Activated T-helper 17 cell treated with anti-CD3 and anti-CD28 coated beads, Interleukin-2, amount 50 U/mL, for 72 hours (primary cell): ENCODE measurements at places on chromosomes 11 and 22.

GRCh38 chr22:32075997-32076760 lies 33.1 kb downstream of the SLC5A1 start:
- no peak for ATAC-seq

GRCh38 chr11:576811-577610 lies 741 bp downstream of the PHRF1 start:
- ATAC-seq: no peak

GRCh38 chr11:114172871-114173444 lies 113.4 kb downstream of the ZBTB16 start:
- peak; percentile 54 for ATAC-seq

GRCh38 chr11:131038597-131038996 lies 122.3 kb upstream of the SNX19 start:
- no peak for ATAC-seq

DNA sequence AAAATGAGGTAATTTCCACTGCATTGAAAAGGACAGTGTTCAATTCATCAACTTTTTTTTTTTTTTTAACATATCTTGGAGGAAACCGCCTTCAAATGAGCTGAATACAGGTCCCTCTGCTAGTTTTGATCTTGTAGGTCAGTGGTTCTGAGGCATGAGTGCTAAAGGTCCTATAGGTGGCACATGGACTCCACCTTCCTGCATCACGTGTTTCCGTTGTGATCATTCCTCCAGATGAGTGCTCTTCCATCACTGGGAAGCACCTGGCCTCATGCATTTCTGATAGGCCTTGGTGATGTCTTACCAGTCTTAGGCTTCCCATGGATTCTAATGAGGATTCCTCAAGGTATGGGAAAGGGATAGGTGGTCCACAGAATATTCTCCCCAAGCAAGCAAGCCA lies 37.8 kb downstream of the FDX1 start:
- no peak for ATAC-seq

DNA sequence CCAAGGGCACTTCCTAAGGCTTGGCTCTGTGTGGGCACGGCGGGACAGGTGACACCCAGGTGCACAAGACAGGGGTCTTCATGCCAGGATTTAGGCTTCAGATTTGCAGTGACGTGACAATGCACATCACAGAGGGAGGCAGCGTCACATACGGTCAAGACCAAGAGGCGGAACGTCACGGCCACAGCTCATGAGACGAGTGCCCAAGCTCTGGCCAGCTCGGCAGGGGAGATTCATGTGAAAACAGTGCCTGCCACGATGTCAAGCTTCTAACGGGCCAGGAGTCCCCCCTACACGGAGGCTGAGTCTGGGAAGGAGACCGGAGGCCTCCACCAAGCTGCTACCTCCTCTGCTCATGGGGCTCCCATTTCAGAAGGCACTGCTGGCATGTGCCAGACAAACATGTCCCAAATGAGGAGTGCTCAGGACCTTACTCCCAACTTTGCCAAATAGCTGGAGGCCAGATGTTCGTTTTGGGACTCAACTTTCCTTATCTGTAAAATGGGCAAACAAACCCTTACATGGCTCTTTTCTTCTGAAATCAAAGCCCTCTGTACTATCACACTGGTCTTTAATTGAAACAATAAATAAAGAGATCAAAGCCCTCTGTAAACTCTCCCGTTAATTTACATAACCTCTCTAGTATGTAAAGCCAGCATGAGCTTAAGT lies 16.6 kb downstream of the VPS37C start:
- ATAC-seq: no peak

- no peak for ATAC-seq
Observed at GRCh38 chr11:113839842-113840241, 35.5 kb downstream of the USP28 start.

- ATAC-seq: no peak
Observed at GRCh38 chr11:64629796-64630562, 39.0 kb downstream of the SLC22A12 start.

DNA sequence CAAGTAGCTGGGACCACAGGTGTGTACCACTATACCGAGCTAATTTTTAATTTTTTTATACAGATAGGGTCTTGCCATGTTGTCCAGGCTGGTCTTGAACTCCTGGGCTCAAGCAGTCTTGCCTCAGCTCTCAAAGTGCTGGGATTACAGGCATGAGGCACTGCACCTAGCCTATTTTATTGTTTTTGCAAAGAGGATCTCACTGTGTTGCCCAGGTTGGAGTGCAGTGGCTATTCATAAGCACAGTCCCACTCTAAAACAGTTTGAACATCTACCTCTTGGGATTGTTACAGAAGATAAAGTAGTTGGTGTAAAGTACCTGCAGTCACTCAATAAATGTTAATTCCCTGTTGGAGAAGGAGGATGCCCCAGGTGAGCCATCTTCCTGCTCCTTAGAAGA lies 29.1 kb downstream of the XRCC6 start:
- no peak for ATAC-seq

DNA sequence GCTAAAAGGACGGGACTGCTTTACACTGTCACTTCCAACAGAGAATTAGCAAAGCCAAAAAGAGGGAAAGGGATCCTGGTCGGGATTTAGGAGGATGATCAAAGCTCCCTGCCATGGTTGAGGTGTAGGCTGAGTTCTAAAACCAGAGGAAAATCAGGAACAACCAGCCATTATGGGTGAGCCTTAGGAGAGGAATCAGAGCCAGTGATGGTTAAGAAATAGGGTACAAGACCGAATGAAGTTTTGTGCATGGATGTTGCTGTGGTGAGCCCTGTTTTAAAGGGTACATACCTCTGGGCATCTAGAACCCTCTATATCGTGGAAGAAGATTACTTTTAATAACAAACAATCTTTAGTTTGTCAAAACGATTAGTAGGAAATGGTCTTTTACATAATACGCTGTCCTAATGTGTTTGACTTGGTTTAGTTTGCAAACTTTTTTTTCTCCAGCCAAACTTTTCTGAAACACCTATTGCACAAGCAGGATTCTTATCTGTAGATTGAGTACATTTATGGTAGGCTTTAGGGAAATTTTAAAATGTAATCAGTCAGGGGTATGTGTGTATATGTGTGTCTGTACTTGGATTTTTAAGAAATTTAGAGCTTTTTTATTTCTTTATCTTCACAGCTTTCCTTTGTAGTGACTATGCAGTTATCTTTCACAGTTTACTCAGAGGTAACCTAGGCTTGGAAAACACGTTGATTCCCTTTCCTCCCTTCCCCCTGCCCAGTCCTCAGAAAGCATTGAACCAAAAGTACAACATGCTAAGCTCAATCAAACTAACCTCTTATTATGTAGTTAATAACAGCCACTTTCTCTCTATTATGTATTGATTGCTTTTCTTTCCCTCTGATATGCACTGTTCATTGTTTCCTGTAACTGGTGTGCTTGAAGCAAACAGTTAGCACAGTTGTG lies 26.8 kb downstream of the TRIM44 start:
- ATAC-seq: no peak

- ATAC-seq: no peak
Observed at GRCh38 chr11:123585706-123586105, 68.7 kb downstream of the SCN3B start.

- no peak for ATAC-seq
Observed at GRCh38 chr11:72776117-72776843, 17.6 kb downstream of the STARD10 start.

- no peak for ATAC-seq
Observed at GRCh38 chr11:128727796-128728431, 34.0 kb downstream of the FLI1 start.

DNA sequence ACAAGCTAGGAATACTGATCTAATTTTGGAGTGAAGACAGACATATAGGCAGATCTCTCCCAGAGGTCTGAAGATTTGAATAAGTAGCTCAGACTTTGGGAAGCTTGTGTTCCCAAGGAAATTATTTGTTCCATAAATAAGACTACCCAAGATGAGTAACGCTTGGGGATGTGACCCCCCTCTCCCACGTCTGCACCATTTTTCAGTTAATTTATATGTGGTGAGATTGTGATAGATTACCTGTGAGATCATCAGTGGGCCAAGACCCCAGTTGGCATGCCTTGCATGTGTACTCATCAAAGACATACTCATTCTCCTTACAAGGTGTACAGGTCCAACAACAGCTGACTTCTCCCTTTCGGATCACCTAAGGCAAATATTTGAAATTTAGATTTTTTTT lies 252.8 kb upstream of the CTSC start:
- ATAC-seq: no peak

DNA sequence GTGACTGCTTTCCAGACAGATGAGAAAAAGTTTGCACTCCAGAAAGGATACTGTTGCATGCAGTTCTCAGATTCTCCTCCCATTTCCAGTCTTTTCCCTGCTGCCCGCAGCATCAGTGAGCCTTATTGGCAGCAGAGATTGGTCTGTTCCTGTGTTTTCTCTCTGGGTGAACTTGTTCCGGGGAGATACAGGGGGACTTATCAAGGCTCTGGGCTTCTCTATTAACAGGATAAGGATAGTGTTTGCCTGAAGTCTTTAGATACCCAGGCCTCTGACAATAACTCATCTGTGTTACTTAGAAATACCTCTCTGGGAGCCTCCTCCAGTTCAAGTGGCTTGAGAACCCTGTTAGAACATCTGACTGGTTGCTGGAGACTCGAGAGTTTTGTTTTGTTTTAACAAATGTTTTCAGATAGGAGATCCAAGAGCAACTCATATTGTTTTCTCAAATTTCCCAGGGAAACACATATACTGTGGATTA lies 154.7 kb downstream of the BLID start:
- ATAC-seq: no peak

DNA sequence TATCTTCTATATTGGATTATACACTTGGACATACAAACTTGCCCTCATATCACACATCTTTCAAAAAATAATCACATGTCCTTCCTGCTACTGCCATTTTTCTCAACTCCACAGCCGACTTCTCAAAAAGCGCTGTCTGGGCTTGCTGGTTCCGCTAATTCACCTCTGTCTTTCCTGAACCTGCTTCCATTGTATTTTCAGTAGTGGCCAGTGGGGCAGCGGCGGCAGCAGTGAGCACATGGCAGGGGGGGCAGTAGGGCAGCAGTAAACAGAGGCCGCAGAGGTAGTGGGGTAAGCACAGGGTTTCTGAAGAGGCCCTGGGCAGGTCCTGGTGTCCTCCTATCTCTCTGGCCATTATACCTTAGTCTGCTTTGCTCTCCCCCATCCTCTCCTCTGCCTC lies 126.3 kb downstream of the RRAS2 start:
- ATAC-seq: no peak

- ATAC-seq: peak; percentile 89
Observed at GRCh38 chr11:74179234-74180052, 8.4 kb downstream of the PPME1 start.

GRCh38 chr11:1748636-1749394 lies 1.6 kb downstream of the IFITM10 start:
- ATAC-seq: no peak

- peak; percentile 16 for ATAC-seq
Observed at GRCh38 chr11:33869481-33870422, 22.1 kb downstream of the LMO2 start.

- ATAC-seq: no peak
Observed at GRCh38 chr11:88068848-88069554, 106.2 kb downstream of the RAB38 start.

DNA sequence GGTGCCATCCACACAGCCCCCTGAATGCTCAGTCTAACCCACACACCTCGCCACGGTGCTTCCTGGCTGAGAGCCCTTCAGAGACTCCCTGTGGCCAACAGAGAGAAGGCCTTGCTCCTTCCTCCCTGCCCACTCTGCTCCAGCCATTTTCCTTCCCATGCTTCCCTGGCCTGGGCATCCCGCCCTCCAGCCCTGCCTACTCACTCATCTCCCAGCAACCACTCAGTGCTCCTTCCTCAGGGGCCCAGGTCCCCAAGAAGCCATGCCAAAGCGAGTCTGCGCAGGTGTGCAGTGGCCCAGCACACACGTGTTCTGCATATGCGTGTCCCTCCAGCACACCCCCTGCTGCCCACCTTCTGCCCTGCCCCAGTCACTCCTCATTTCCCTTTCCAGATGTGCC lies 56.4 kb downstream of the NECTIN1 start:
- no peak for ATAC-seq

DNA sequence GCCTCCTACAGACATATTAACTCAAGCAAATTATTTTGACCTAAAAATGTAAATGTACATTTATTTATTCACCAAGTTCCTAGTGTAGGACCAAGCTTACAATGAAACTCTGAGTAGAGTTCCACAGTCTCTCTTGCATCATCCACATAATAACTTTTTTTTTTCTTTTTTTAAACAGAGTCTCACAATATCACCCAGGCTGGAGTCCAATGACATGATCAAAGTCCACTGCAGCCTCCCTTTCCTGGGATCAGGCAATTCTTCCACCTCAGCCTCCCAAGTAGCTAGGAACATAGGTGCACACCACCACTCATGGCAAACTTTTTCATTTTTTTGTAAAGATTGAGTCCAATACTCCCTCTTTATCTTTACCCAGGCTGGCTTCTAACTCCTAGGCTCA lies 28.0 kb downstream of the FEZ1 start:
- ATAC-seq: no peak

GRCh38 chr11:33488971-33489370 lies 211.7 kb downstream of the C11orf91 start:
- no peak for ATAC-seq

- no peak for ATAC-seq
Observed at GRCh38 chr11:33620423-33621171, 80.0 kb downstream of the C11orf91 start.

DNA sequence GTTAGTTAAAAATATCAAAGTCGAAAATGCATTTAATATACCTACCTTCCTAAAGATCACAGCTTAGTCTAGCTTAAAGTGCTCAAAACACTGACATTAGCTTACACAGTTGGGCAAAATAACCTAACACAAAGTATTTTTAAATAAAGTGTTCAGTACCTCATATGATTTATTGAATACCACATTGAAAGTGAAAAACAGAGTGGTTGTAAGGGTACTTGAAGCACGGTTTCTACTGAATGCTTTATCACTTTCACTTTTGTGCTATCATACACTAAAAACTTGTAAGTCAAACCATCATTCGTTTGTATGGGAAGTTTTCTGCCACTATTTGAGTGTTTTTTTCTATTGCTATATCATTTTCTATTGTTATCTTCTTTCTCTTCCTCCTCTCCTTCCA lies 36.6 kb downstream of the ZBTB44 start:
- peak; percentile 38 for ATAC-seq

- peak; percentile 94 for ATAC-seq
Observed at GRCh38 chr22:50326956-50327710, at the start of gene DENND6B. DENND6B (minus strand) TSS chr22:50327012; CDS start chr22:50326988, 24 bp downstream.

- no peak for ATAC-seq
Observed at GRCh38 chr11:134466610-134467567, 54.8 kb upstream of the B3GAT1 start.
